ENCODE measurements at places on chromosomes 4 and X.

DNA sequence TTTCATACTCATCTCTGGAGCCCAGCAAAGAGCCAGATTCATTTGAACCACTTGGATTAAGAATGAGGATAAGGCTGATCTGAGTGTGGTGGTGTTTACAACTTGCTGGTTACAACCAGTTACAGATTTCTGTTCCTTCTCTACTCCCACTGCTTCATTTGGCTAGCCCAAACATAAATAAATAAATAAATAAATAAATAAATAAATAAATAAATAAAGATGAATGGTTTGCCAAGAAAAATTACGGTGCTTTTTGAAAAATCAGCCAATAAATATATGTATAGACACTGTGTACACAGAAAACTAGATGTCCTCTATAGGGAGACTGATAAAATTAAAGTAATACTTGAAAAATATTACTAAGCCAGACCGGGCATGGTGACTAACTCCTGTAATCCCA is 17.1 kb downstream of the RPL9 start:
- DNase-seq, result no peak

DNA sequence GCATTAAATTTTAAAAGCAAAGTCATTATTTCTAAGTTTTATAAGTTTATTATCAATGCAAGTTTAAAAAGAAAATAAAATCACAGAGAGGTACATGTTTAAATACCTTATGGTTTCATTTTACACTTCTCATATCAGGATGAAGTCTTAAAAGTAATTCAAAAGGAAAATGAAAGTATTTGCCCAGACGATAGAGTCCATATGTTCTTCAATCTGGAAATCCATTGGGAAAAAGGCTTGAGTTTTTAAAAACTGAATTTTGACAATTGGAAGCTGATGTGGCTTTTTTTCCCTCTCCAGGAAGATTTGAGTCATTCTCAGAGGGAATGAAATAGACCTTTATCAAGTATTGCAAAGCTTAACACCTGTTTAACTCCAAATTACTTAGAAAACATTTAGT is 37.1 kb downstream of the MAB21L2 start:
- DNase-seq, result no peak

DNA sequence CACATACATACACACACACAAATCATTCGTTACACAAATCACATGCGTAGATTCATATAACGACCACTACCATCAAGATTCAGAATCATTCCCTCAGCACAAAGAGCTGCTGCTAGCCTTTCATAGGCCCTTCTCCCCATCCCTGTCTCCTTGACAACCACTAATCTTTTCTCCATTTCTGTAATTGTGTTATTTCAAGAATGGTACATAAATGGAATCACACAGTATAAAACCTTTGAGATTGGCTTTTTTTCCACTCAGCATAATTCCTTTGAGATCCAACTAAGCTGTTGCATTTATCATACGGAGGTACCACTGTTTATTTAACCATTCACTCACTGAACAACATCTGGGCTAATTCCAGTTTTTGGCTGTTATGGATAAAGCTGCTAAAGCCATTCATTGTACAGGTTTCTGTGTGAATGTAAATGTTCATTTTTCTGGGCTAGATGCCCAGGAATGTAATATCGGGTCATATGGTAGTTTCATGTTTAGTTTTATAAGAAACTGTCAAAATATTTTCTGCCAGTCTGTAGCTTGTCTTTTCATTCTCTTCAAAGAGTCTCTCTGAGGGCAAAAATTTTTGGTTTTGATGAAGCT is 64.1 kb downstream of the USP11 start:
- DNase-seq, result no peak

GRCh38 chr4:17898553-17899055 is 87.8 kb downstream of the NCAPG start:
- no peak for DNase-seq

DNA sequence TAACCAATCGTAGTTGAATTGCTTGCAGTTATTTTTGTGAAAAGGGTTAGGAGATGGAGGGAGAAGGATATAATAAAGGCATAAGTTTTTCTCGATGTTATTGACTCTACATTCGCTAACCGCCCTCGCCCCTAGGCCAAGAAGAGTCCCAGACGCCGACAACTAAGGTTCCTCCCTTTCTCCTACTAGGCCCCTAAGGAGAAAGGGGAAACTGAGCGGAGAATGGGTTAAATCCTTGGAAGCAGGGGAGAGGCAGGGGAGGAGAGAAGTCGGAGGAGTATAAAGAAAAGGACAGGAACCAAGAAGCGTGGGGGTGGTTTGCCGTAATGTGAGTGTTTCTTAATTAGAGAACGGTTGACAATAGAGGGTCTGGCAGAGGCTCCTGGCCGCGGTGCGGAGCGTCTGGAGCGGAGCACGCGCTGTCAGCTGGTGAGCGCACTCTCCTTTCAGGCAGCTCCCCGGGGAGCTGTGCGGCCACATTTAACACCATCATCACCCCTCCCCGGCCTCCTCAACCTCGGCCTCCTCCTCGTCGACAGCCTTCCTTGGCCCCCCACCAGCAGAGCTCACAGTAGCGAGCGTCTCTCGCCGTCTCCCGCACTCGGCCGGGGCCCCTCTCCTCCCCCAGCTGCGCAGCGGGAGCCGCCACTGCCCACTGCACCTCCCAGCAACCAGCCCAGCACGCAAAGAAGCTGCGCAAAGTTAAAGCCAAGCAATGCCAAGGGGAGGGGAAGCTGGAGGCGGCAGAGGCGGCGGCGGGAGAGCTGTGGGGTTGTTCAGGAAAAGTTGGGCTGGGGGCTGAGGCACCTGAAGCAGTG is 5.9 kb downstream of the ATOH1 start:
- peak; percentile 67 for DNase-seq

DNA sequence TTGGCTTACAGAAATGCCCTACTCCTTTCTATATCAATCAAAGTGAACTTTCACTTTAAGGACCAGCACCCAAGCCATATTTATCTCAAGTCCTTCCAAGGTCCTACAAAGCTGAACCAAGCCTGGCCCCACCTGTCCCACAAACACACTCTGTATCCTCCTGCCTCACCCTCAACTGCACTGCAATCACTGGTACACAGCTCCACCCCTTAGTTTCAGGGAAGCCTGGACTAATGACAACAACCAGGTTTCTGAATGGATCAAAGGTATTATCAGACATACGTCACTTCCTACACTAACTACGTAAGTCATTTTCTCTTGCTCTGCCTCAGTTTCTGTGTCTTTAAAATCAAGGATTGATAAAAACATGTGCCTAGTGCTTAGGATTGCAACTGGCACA is 205.6 kb upstream of the HS3ST1 start:
- DNase-seq, result no peak

DNA sequence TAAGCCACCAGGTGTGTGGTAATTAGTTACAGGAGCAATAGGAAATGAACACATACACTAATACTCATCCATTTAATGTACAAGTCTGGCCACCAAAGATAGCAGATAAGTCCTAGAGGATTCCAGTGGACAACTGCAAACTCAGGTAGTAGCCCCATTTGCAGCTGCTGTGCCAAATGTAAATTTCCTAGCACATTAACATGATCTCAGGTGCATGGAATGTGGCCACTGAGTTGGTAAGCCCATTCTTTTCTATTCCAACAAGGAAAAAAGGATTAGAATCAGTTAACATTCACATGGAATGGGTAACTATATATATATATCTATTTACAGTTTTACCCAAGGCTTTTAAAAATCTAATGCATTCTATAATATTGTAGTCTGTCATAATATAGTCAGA is 23.3 kb upstream of the FRAS1 start:
- DNase-seq, result no peak

DNA sequence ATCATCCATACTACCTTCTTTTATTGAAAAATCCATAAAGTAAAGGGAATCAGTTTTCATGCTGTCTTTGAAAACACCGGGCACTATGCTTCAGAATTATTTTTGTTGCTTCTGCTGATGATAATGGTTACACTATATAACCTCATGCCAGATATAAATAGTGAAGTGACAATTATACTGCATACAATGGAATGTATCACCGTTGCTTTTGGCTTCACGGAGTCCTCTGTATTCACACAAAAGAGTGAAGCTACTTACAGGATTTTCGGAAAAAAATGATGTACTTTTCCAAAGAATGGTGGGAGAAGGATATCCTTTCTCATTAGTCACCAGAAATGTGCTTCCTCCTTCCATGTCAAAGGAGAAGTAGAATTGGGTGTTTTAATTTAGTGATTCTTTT is 159.1 kb upstream of the PITX2 start:
- no peak for DNase-seq

DNA sequence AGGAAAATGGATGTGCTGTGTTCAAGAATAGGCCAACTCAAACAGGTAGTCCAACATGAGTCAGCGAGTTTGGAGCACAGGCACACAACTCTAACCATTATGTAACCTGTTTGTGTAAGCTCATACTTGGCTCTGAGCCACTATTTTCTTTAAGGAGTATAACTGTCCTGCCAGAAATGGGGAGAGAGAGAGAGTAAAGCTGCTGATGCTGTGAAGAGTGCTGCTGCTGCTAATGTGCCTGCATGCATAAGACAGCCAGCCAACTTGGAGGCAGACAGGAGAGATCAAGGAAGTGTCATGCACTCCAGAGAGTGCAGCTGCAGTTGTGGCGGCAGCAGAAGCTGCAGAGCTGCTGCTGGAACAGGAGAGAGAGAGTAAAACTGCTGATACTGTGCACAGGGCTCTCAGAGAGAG is 11.7 kb upstream of the STATH start:
- peak; percentile 62 for DNase-seq

- no peak for DNase-seq
Measured at GRCh38 chrX:23857363-23857762, 50.4 kb downstream of the APOO start.

DNA sequence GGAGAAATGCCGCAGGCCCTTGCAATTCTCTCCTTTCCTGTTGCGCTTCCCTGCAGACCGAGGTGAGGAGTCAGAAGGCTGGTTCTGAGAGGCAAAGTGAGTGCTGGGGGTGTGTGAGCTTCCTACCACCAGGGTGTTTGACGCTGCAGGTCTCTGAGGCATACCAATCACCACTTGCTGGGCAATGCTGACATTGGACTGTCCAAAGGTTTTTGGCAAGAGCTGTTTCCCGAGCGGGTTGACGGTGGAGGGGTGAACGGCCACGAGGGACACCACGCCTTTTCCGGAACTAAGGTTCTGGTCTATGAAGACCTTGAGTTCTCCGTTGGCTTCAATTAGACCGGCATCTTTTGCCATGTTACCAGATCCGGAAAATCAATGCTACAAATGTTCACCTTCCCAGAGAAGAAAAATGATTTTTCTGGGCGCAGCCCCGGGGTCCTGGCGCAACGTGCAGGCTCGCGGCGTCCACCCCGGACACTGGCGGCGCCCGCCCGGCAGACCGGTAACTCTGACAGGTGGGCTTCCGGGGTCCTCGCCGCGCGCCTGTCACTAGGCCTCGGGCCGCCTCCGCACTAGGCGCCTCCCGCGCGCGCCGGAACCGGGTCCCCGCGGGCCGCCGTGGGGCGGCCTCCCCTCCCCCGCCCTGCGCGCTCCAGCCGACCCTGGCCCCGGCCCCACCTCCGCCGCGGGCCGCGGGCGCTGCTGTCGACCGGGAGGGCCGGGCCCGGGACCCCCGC is 44.9 kb upstream of the FAM47C start:
- peak; percentile 61 for DNase-seq

DNA sequence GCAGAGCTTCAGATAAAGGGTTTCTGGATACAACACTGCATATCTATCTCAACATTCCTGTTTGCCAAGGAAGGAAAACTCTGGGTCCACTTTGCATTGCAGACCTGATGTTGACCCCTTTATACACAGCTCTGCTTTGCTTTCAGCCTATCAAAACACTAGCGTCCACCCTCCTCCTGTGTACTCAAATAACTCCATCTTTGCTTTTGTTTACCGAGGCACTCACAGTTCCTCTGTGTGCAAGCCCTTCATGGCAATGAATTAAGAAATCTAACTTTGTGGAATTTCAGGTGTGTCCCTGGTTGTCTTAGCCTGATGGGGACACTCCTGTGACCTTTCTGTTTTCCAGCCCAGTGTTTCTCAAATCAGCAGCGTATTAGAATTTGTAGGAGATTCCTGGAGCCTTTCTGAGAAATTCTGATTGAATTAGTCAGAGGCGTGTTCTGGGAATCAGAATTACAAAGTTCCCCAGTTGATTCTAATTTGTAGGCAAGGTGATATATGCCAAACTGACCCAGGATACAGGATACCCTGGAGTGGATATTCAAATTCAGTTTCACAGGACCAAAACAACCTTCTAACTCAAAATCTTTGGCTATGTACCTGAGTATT is 68.6 kb downstream of the DTHD1 start:
- no peak for DNase-seq

- no peak for DNase-seq
Measured at GRCh38 chr4:15744016-15744545, 34.0 kb upstream of the CD38 start.

DNA sequence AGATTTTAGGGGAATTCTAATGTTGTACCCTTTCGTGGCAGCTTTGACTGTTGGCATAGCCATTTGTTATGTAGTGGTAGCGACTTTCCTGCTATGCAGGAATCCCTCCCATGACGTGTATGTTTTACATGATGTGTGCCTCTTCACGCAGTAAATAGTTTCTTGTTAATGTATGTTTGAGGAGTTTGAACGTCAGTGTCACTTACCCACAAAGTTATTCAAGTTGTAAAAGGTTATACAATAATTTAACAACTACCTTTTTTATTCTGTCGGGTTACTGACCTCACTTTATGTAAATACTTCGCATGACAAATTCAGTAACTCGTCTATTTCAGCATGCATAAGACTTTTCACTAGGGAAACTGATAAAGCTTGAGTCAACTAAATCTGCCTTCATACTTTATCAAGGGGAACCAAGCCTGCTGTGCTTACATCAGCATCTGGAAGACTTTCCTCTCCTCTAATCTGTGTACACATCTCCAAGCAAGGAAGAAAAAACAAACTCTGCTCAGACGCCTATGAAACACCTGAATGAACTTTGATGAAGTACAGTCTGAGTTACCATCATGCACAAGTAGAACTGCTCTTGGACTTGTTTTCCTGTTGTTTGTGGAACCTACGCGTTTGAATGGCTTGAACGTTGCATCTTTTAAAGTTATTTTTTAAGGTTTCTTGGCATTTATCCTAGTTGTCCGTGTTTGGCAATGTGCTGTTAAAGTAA is 61.2 kb downstream of the SLC9A6 start:
- no peak for DNase-seq

- DNase-seq, result peak; percentile 93
Measured at GRCh38 chr4:120801137-120801758, 121.3 kb downstream of the PRDM5 start.

DNA sequence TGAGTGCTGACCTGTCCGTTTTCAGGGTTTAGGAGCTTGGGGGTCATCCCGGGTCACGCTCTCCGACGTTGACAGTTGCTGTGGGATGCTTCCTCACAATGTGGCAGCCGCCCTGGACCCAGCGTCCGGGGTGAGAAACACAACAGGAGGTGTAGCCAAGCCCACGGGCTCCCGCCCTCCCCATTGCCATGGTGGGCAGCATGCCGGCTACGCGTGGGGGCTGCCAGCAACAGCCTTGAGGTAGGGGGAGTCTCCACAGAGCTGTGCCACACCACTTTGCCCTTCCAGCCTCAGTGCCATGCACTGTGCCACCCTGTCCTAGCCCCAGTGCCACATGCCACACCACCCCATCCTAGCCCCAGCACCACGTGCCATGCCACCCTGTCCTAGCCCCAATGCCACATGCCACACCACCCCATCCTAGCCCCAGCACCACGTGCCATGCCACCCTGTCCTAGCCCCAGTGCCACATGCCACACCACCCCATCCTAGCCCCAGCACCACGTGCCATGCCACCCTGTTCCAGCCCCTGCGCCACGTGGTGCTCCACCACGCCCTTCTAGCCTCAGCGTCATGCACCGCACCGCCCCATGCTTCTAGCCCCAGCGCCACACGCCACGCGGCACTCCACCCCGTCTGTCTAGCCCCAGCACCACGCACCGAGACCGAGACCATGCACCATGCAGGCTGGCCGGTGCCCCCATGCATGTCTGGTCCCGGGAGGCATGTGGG is 8.5 kb upstream of the HGFAC start:
- DNase-seq, result no peak
